Naive thymus-derived CD4-positive, alpha-beta T cell (primary cell): ENCODE measurements at places on chromosomes 2 and 18. TPM values are rescaled to one million over a fixed set of nuclear protein-coding genes. Genes with fewer than 3 reads are reported as not detected.
A peak's percentile ranks its signal among the peaks of the same experiment; 100 is the strongest.

The PLGLB1 gene
- total RNA-seq, result 20.2 TPM

The BCL11A gene
- 2.1 TPM for total RNA-seq

The CPO gene
- total RNA-seq, result not detected in 2 replicates

GRCh38 chr2:25320077-25320476 lies 21.6 kb downstream of the DNMT3A start:
- DNase-seq, result no peak
- no peak overlapping the region for H3K4me3 ChIP-seq

DNA sequence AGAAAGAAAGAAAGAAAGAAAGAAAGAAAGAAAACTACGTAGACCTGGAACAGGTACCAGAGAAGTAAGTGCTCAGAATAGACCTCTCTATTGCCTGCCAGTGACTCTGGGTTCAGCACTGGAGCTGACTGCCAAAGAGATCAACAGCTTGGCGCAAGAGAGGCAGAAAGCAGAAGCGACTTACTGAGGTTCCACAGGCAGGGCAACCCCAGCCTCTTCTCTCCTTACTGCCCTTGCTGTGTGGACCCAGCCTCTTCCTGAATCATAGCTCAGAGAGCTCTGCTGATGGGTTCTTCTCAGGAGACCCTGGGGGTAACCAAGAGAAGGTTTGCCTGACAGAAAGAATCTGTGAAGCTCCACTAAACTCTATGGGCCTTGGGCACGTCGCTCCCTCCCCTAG lies 7.1 kb downstream of the CAPN13 start:
- no peaks in the 10 kb centered on the region for H3K4me1 ChIP-seq
- H3K27me3 ChIP-seq, result no peaks in the 10 kb centered on the region
- H3K36me3 ChIP-seq, result no peaks in the 10 kb centered on the region
- no peak overlapping the region for H3K4me3 ChIP-seq

GRCh38 chr2:160561551-160562295 lies 68.1 kb upstream of the RBMS1 start:
- H3K27ac ChIP-seq, result no peak overlapping the region
- H3K36me3 ChIP-seq, result no peaks in the 10 kb centered on the region
- no peaks in the 10 kb centered on the region for H3K4me1 ChIP-seq
- no peaks in the 10 kb centered on the region for H3K27me3 ChIP-seq
- H3K4me3 ChIP-seq, result no peak overlapping the region

DNA sequence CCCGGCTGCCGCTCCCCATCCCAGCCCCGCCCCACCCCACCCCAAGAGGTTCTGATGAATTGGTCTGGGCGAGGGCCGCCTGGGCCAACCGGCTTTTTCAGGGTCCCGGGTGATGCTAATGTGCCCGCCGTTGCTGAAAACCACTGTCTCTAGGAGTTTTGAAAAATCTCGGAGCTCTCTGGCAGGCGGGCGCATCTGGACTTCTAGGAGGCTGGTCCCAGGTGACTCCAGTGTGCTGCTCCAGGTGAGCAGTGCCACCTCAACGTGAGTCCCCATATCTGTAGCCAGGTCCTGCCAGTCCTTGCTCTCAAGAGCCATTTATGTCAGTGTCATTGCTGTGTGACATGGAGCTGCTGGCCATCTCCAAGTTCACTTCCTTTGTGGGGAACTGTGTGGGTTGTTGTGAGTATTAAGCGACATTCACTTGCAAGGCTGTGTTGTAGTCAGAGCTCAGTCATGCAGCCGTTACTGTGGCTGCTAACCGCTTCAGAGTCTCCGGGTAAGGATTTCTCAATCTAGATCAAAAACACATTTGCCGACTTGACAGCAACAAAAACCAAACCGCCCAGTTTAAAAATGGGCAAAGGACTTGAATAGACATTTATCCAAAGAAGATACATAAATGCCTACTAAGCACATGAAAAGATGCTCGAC lies at the start of gene RFX8:
RFX8 (minus strand) TSS at position 382 of the 654 bp plus-strand sequence. CDS start 8,264 bp downstream, outside the sequence.
- H3K4me1 ChIP-seq, result peaks cover 6% of the 10 kb centered on the region
- no peak within 1 kb of the TSS for H3K27ac ChIP-seq
- no peaks in the 10 kb centered on the region for H3K36me3 ChIP-seq
- H3K4me3 ChIP-seq, result peak within 1 kb of the TSS; percentile 48

DNA sequence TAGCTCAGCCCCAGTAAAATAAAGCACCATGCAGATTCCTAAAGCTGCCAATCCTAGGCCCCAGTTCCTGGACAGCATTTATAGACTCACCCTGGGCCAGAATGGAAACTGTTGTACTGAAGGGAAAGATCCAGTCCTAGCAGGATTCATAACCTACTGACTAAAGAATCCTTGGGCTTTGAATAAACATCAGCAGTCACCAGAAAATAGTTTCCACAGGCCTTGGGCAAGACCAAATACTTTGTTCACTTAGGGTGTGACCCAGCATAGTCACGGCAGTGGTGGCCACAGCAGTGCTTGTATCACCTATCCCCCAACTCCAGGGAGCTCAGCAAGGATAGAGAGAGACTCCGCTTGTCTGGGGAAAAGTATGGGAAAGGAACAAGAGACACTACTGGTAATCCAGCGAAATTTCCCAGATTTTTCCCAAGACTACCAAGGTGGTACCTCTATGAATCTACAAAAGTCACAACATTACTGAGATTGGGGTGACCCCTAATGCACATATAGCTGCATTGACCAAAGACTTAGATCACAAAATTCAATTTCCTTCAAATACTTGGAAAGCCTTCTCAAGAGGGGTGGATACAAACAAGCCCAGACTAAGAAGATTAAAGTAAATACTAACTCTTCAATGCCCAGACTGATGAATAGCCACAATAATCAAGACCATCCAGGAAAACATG lies 748.1 kb upstream of the LRATD1 start:
- H3K4me3 ChIP-seq, result no peak overlapping the region
- H3K27me3 ChIP-seq, result no peaks in the 10 kb centered on the region
- no peak for DNase-seq
- no peaks in the 10 kb centered on the region for H3K36me3 ChIP-seq
- no peak overlapping the region for H3K27ac ChIP-seq

- H3K27me3 ChIP-seq, result no peaks in the 10 kb centered on the region
- H3K27ac ChIP-seq, result no peak overlapping the region
- H3K4me3 ChIP-seq, result no peak overlapping the region
- no peak for DNase-seq
- H3K36me3 ChIP-seq, result no peaks in the 10 kb centered on the region
Measured at GRCh38 chr2:237501892-237502513, 15.0 kb downstream of the MLPH start.
